ENCODE measurements at places on chromosomes 5 and 9.

- no peak for DNase-seq
Observed at GRCh38 chr9:130300739-130301138, 35.2 kb downstream of the HMCN2 start.

DNA sequence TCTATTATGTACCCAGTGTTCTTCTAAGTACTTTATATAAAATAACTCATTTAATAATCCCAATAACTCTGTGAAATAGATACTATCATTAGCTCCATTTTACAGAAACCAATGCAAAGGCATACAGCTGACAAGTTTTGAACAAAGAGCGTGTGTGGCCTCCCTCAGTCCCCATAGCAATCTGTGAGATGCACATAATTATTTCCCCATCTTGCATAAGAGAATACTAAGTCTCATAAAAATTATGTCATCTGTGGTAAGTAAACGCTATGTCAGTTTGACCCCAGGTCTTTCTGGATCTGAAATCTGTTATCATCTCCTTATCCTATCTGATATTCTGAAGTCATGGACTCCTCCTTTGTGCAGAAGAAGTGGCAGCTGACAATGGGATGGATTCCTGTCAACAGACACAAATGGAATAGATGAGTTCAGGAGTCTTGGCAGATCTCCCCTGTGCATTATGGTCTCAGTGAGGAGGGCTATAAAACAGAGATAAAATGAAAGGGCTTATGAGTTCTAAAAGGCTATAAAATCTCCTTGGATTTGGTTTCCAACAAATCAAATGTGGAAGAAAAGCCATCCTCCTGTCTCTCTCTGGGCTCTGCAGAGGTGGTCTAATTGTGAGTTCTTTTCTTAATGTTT, 162.5 kb upstream of the TLE4 start:
- DNase-seq = no peak

DNA sequence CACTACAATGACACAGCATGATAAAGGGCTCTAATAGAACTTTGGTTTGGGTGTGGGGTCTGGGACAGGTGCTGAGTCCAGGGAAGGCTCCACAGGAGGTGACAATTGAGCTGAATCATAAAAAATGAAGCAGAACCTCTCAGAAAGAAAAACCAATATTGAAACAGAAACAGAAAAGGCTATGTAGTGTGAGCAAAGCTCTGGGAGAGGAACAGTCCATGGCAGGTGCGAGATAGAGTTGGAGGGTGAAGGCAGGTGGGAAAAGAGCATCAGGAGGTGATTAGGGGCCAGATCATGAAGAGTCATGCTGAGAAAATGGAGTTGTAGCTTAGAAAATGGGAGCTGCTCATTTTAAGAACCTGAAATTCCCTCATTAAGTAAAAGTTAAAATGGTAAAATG, 164.9 kb downstream of the KCTD16 start:
- no peak for DNase-seq

DNA sequence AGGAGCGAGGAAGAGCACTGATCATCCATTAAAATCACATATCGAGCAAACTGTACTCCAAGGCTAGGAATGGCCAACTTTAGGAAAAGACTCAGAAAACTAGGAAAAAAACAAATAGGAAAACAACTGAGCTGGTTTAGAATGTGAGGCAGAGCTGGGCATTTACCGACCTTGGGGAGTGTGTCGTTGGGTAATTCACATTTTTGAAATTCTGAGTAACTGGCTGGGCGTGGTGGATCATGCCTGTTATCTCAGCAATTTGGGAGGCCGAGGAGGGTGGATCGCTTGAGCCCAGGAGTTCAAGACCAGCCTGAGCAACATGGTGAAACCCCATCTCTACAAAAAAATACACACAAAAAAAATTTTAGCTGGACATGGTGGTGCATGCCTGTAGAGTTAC, 70.1 kb downstream of the ZFAND5 start:
- DNase-seq = no peak

All from memory B cell (primary cell).